NCI-H526 (cell line): ENCODE measurements at places on chromosomes 7 and 10.

DNA sequence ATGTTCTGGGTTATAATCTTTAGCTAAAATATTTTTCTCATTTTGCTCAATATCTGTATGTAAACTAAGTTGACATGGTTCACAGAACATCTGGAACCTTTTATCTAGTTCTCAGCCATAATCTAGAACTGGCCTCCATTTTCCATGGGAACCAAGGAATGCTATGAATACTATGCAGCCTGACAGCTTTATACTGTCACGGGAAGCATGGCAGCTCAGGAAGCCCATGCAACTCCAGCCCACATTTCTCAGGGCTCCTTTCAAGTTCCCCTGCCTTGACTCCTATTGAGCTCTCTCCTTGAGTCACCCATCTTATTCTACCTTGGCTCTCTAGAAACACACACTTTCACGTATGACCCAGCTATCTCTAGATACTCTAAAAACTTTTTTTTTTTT lies 36.6 kb upstream of the PRKAR2B start:
- no peak for DNase-seq

DNA sequence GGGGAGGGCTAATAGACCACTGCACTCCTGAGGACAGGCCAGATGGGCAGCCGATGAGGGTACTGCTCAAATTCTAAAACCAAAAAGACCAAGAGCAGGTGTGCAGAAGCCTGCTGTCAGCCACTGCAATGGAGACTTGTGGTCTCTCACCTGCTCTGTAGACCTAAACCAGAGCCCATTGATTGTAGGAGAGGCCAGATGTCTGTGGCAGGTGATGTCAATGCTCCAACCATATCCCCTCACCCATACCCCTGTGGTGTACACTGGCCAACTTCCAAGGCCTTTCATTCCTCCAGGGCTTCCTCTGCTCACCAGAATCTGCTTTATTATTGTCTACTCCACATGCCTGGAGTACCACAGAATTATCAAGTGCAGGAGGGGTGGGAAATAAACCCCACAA lies 116.9 kb upstream of the CHST15 start:
- DNase-seq: no peak

GRCh38 chr7:80128918-80129317 lies 5.7 kb upstream of the GNAI1 start:
- DNase-seq: no peak

- DNase-seq: peak; percentile 1
Observed at GRCh38 chr10:45374350-45375052, 485 bp downstream of the ALOX5 start.

DNA sequence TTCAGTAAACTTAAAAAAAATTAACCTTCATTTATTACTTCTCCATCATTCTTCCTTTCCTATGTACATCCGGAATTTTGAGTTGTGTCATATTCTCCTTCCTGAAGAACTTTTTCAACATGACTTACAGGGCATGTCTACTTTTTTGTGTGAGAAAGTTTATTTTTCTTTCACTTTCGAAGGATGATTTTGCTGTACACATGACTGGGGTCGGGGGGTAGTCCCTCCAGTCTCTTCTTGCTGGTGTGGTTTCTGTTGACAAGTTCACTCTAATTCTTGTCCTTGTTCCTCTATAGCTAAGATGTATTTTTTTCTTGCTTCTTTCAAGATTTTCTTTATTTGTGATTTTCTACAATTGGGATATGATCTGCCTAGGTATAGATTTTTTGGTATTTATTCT lies 55.8 kb downstream of the INPP5A start:
- no peak for DNase-seq

- DNase-seq: no peak
Observed at GRCh38 chr10:7046615-7047014, 364.2 kb downstream of the SFMBT2 start.

DNA sequence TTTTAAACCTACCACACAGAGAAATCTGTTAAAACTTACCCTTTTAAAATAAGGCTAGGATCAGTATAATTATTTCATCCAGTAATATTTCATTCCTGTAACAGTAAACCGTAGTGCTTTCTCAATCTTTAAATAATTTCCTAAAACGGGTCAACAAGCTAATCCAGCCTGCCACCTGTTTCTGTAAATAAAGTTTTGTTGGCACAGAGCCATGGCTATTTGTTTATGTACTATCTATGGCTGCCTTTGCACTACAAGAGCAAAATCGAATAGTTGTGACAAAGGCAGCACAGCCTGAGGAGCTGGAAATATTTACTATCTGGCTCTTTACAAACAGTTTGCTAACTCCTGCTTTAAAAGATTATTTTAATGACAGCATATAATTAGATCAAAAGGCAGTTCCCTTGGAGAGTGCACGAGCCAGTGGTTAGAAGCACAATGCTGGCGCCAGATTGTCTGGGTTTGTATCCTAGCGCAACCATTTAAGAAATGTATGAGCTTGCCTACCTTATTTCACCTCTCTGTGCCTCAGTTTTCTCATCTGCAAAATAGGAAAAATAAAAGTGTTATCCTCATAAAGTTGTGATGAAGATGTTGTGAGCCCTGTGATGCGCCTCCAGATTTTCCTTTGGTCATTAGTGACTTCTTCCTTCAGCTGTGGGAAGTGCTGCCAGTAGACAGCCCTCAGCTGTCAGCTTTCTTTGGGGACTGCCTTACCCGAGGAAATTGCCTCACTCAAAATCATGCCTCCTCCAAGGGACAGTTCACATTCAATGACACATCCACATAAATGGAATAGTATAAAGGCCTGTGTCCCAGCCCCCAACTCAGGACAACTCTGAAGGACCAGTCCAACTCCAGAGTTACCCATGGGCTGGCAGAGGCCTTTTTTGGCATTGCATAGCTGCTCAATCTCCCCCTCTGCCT lies 11.8 kb upstream of the MIOS start:
- no peak for DNase-seq

DNA sequence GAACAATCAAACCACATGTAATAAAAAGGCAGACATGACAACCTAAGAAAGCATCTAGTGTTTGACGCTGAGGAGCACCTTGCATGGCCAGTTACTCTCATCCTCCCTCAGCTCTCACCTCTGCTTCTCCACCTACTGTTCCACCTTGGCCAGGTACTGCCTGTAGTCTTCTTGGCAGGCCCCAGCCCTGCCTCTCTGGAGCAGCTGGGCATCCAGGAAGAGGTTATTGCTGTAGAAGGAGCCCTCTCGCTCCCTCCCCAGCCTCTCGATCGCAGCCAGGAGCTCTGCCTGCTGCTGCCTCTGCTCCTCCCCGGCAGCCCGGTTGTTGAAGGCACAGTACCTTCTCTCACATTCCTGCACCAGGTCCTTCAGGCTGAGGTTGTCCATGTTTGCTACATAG lies 9.7 kb downstream of the GIMAP5 start:
- DNase-seq: no peak

DNA sequence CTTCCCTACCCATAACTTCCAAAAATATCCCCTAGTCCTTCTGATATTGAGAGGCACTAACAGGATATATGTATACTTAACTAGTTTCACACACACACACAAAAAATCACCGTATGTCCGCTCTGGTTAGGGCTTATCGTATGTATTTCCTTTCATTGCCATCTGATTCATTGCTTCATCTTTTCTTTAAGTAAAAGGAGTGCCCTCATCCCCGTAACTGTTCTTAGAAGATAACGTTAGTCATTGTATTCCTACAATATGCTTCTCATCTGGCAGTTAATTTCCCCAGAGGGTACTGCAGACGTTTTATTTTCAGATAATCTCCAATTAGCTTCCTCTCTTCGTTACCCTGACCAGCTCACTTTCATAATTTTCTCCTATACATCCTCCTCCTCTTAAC lies 37.3 kb downstream of the NRCAM start:
- no peak for DNase-seq

DNA sequence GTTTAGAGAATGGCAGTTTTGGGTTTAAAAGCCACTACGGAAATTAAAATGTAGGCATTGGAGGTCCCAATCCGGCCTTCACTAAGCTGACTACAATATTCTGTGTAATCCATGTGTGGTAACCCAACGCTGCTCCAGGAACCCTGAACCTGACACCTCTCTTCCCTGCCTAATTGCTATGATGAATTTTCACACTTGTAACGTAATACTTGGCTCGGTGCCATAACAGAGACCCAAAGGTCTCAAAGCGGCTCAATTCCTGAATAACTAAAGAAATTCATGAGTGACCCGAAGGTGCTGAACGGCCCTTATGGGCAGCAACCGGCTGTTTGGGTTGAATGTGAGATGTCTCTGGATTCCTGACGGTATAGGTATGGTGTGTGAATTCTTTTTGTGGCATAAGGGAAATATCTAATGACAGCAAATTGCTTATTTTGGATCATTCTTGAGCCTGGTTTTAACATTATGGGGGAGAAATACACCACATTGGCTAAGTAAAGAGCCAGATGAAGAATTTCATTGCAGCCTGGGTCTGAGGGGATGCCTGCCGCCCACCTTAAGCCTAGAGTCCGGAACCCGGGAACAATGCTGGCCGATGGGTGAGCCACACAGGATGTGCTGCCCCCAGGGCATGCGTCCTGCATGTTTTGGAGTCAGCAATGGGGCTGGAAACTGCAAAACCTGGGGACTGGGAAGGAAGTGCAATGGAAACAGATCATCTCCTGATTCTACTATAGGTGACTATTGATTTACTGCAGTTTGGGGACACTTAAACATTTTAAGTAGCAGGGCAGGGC lies 69.7 kb upstream of the FZD8 start:
- no peak for DNase-seq

- no peak for DNase-seq
Observed at GRCh38 chr10:128172756-128173155, 46.5 kb upstream of the MKI67 start.

- no peak for DNase-seq
Observed at GRCh38 chr7:111098926-111099250, 8.0 kb downstream of the LRRN3 start.

- DNase-seq: peak; percentile 56
Observed at GRCh38 chr7:105837765-105838626, 38.4 kb downstream of the ATXN7L1 start.
